Stimulated activated CD4-positive, alpha-beta T cell treated with anti-CD3 and anti-CD28 coated beads, Interleukin-4, amount 100 ng/mL, for 48 hours (primary cell): ENCODE measurements at places on chromosomes 3 and 15.

DNA sequence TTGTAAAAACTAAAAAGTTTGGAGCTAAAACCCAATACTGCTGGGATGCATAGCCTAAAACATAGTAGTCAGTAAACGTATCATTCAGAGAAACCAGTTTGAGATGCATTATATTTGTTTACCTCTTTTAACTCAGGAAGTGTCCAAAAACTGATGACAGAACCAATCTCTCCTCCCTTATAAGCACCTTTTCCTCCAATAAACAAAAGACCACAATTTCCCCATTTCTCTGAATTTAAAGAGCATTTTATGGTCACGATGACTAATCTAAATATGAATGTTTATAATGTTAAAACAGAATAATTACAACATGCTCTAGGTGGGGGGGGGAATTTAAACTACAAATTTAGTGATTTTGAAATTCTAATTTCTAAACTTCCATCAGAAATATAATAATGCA is 58.5 kb downstream of the CEP63 start:
- no peak for DNase-seq

DNA sequence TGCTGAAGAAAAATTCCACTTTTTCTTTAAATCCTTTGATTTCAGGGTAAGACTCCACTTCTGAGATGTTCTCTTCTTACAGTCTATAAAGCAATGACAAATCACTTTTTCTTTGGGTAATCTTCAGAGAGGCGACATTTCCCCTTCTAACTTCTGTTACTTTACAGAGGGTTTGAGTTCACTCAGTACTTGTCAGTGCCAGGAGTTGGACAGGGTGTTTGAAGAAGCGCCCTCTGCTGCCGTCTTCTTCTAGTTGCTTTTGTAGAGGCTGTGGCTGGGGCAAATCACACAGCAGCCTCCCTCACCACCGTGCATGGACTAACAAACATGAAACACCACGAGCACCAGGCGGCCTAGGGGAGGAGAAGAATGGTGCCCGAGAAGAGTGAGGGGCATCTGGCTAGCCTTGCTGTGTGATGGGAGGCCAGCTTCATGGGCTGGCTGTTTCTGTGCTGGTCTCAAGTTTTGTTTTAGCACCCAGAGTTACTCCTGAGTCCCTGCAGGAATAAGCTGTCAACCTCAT is at the start of gene CD80:
Gene CD80, minus strand, starts transcription at position 174 of the 523 bp plus-strand sequence. CDS start 1,886 bp downstream, outside the sequence.
- peak; percentile 62 for DNase-seq

- DNase-seq, result no peak
These were observed 3.3 kb downstream of the GTF2A2 start for GRCh38 chr15:59654046-59654445.

DNA sequence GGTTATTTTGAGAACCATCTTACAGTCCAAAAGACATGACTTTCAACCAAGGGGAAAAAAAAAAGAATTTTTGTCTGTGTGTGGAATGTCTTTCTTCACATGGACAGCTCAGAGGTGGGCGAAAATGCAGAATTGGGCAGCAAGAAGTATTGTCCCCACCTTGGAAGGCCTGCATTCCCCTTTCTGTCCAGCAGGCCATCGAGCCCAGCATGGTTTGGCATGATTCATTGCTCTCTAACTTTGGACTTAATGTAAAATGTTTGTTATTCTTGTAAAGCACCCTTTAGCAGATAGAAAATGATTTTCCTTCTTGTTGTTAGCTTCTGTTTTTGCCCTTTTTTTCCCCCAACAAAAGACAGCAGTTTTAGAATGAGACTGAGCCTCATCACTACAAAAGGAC is 12.4 kb downstream of the MYO1E start:
- no peak for DNase-seq

DNA sequence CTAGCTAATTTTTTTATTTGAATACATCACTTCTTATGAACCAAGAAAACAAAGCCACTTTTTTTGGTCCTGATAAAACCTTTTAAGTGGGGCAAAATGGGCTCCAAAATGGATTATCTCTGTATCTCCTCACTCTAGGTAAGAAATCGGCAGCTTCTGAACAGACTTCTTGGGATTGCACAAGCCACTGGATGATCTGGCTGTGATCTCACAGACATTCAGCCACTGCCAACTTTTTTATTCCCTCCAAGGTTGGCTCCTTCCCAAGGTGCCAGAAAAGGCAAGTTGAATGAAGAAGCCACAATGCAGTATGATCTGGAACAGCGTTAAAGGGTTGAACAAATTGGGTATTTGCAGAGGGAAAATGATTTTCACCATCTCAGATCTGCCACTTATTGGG is 73.2 kb downstream of the PRICKLE2 start:
- no peak for DNase-seq

DNA sequence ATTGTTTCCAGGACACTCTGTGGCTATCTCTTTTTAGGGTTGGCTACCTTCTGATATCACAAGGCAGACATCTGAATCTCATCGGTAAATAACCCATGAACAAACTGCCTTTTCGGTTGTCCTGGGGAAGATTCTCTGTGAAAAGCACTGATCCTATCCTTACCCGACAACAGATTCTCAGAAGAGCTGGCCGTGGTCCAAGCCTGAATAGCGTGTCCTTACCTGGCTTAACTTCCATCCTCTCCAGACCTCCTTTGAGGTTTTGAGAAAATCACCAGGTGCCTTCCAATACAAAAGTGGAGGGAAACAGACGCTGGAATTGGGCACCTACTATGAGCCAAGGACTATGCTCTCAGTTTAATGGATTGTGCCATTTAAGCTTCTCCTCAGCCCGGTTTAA is 87.4 kb upstream of the ARHGEF3 start:
- no peak for DNase-seq

GRCh38 chr15:22978691-22979237 is 1.4 kb downstream of the CYFIP1 start:
- DNase-seq, result no peak

DNA sequence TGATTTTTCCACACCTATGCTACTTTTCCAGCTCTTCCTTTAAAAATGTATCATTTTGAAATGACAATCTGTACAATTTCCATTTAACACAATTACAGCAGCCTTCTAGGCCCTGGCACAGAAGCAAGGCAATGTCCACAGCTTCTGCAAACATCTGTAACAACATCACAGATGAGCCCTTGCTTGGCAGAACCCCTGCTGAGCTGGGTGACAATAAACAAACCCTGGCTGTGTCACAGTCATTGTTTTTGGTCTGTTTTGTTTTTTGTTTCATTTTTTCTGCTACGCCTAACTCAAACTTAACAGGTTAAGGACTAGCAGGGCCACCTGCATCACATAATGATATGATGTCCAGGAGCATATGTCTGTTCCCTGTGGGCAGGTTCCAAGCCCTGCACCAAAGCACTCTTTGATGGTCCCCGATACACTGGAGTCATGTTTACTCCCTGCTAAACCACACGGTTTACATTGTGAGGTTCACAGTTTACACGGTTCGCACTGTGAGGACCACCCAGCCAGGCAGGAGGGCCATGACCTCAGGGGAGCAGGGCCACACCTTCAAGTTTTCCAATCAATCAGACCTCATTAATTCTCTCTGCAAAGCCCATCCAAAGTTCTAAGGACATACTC is 186.8 kb upstream of the CHRNA7 start:
- DNase-seq, result no peak

GRCh38 chr3:16522834-16523233 is 9.3 kb upstream of the RFTN1 start:
- DNase-seq, result no peak

- peak; percentile 76 for DNase-seq
These were observed 1.3 kb upstream of the USP3 start for GRCh38 chr15:63502843-63503738.

GRCh38 chr15:56950979-56951378 is 32.5 kb downstream of the TCF12 start:
- DNase-seq, result no peak

DNA sequence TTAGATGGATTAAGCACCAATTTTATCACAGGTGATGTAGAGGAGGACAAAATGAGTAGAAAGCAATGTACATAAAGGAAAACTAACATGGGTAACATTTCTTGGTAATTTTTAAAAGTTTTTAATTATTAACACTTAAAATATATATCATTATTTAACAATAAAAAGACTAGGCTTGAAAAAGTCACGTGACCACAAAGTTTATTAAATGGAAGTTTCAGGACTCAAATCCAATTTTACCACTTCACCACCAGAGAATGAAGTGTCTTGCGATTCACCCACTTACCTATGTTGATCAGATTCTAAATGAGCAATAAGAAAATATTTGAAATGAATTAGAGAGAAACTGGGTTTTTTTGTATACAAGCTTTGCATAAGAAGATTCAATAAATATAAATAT is 721.3 kb downstream of the GBE1 start:
- DNase-seq, result no peak

DNA sequence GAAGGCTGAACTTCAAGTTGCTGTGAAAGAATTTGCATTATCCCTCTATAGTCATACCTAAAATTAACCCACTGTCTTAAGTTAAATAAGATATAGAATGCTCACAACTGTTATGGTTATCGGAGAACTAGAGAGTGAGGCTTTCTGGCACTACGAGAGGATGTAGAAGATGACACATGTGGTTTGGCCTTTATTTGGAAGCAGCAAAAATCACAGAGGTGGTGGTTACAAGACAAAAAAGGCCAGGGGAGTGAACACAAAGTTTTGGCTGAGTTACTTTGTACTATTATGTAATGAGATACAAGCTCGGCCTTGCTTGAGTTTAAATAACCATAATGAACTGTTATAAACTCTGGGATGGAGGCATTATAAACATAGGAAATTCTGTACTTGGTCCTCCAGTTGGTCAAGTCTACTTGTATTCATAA is 78.3 kb upstream of the ICE2 start:
- no peak for DNase-seq

- no peak for DNase-seq
These were observed 60.6 kb downstream of the TCF12 start for GRCh38 chr15:56978898-56979662.

DNA sequence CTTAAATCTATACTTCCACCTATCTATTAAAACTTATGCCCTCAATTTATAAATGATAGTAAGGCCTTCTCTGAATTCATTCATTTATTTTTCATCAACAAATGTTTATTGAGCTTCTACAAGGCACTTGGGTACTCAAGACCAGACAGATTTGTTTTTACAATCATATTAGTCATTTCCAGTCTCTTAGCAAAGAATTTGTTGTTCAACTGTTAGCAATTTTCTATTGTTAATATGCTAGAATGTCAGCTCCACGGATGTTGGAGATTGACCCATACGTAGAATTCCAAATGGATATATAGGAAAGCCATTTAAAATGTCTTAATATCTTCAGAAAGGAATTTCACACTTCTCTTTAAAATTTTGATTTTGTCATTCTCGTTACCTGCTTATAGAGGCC is 36.7 kb downstream of the ZBTB38 start:
- DNase-seq, result no peak

DNA sequence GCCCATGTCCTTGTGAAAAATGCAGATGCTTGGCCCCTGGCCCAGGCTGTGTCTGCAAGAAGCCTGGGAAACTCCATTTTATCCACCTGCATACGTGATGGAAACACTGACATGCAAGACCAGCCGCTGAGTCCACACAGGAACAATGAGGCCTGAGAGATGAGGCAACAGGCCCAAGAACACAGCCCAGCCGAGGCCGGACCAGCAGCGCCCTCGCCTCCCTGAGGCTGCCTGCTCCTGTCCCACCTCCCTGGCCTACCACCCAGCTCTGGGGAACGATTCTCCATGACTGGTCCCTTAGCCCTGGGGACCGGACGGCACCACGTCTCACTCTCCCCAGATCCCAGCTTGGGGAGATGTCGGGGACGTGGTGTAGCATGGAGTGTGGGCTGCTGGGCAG is 47.5 kb downstream of the HMCES start:
- DNase-seq, result no peak

- no peak for DNase-seq
These were observed 1033.7 kb downstream of the ROBO1 start for GRCh38 chr3:78734048-78734637.

GRCh38 chr3:98026425-98027084 is 8.6 kb downstream of the GABRR3 start:
- no peak for DNase-seq

GRCh38 chr15:48501208-48501607 is 144.3 kb downstream of the FBN1 start:
- DNase-seq, result no peak

GRCh38 chr3:195736866-195737490 is 16.2 kb downstream of the MUC20 start:
- no peak for DNase-seq

DNA sequence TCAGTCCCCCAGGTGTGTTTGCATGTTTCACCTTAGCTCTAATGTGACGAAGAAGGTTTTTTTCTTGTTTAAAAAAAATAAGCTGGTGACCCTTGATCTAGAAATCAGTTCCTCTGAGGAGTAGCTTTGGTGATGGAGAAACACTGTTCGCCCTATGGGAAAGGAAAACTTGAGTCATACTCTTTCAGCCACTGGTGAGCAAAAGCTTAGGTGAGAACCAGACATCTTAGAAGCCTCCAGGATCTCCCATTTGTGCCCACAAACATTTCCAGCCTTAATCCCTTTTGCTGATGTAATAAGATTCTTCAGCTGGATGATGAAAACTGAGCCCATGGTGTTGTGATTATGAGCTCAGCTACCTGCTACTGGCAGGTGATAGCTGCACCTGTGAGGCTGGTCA is 37.8 kb downstream of the SLC27A2 start:
- DNase-seq, result no peak

DNA sequence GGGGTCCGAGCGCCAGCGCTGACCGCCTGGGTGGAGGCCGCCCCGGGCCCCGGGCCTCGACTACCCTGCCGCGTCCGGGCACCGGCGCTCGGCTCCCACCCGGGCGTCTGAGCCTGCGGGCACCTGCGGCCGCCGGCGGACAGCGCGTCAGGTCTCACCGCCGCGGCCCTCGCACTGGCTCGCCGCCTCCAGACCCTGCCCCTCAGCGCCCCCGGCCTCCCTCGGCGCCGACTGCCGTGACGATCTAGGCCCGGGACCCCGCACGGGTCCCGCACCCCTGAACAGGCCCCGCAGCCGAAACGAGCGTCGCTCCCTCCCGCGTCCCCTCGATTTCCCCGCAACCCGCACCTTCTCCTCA is 297 bp downstream of the PRC1 start:
- DNase-seq, result peak; percentile 3

DNA sequence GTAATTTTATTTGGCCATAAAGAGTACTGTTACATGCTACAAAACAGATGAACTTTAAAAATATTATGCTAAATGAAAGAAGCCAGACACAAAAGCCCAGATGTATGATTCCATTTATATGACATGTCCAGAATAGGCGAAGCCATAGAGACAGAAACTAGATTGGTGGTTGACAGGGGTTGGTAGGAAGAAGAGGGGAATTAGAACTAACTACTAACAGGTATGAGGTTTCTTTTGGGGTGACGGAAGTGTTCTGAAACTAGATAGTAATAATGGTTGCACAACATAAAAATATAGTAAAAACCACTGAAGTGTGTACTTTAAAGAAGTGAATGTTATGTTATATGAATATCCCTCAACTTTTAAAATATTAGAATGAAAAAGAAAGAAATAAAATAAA is 66.1 kb downstream of the GBE1 start:
- DNase-seq, result no peak

DNA sequence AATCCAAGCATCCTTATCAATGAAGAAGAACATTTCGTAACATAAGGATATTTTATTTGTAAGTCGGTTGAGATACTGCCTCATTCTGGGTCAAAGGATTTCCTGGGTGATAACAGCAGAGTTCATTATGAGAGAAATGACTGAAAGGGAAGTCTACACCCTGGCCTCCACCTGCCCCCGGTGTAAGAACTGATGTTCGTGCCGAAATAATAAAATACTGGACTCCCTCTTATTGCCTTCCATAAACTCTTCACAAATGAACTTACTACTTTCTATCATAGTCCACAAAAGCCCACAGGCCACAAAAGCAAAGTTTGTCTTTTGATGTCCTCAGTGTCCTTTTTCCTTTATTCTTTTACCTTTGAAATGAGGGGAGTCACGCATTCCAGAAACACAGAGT is 174.4 kb downstream of the SERPINI1 start:
- DNase-seq, result no peak
